Fibroblast of skin of right biceps (primary cell): ENCODE measurements at places on chromosomes 13 and 19.
A peak's percentile ranks its signal among the peaks of the same experiment; 100 is the strongest.

DNA sequence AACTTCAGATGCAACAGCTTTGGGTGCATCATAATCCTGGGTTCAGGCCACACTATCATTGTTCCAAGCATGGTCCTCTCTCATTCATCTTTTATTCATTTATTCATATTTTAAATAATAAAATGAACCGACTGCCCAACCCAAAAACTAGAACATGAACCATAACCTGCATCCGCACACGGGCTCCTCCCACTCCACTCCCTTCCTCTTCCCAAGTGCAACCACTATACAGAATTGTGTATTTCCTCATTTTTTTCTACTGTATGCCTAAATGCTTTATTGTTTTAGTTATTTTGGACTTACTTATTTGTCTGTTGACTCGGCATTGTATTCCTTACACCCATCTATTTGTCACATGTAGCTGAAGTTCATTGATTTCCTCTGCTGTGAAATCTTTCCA, 30.7 kb upstream of the POMP start:
- no peak for DNase-seq

DNA sequence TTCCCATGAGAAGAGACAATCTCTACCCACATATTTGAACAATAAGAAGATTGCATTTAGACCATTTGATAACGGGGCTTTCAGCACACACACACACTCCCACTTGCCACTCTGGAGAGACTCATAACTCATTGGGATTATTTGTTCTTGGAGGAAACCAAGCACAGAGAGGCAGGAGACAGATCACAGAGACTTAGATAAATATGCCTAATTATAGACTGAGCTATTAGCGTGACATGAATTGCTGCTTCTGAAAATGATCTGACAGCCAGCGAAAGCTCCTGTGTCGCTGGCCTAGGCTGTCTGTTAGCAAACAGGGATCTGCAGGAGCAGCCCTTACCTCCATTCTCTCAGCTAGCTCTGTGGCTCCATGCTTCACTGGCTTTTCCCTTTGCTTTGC, 111.4 kb downstream of the CCNA1 start:
- DNase-seq: no peak

DNA sequence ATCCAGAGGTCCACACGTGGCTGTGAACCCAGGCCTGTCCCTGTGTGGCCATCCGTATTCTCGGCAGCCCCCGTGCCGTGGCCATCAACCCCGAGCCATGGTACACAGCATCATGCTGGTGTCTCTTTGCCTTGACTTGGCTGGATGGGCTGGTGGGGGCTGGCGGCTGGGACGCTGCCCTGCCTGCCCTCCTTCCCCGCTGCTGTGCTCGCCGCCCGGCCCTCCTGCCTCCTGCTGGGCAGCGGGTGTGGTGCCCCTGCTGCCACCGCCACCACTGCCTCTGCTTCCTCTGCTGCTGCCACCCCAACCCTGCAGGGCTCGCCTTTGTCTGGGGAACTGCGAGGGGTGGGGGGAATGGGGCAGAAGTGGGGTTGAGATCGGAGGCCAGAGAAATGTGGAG, 19.7 kb upstream of the EHD2 start:
- DNase-seq: no peak

DNA sequence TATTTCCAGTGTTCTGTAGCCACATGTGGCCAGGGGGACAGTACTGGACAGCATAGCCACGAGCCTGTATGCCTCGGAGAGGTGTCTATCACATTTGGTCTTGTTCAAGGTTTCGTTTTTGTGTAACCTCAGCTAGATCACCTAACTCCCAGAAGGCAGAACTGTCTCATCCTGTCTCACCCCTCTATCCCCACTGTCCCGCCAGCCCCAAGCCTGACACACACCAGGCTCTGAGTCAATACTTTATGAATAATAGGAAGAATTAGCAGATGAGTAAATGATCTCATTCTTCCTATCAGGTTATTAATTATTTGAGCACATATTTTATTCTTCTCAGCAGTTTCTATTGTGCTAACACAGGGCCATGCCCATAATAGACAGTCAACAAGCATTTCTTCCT, 132.2 kb downstream of the NUFIP1 start:
- peak; percentile 20 for DNase-seq

- no peak for DNase-seq
These were observed 105.7 kb upstream of the SOX1 start for GRCh38 chr13:111961236-111961635.

GRCh38 chr19:50794074-50794875, 4.1 kb downstream of the ACP4 start:
- DNase-seq: peak; percentile 33

DNA sequence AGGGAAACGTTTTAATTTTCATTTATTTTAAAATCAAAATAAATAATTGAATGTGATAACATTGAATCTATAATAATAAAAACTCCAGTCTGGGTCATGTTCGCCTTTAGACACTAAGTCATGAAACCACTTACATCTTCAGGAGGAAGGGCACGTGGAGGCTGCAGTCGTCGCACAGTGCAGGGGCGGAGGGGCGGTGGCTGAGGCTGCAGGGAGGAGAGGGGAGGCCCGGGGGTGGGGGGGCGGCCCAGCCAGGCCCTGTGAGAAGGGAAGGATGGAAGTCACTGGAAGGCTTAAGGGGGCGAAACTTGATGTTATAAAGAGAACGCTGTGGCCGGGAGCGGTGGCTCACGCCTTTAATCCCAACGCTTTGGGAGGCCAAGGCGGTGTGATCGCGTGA, 14.9 kb upstream of the LATS2 start:
- no peak for DNase-seq

- no peak for DNase-seq
These were observed 256.4 kb upstream of the SOX21 start for GRCh38 chr13:94968757-94969086.

- DNase-seq: no peak
These were observed at the start of gene LACC1 for GRCh38 chr13:43879755-43880181. Gene LACC1, plus strand, starts transcription at chr13:43879904. Its CDS starts 1,082 bp downstream, at chr13:43880986.

GRCh38 chr13:28568286-28568685, 73.4 kb upstream of the FLT1 start:
- no peak for DNase-seq

GRCh38 chr19:53824134-53824611, at the start of gene NLRP12:
Gene NLRP12, minus strand, starts transcription at chr19:53824314. Its CDS starts 140 bp downstream, at chr19:53824174.
- DNase-seq: no peak

- no peak for DNase-seq
These were observed 36.6 kb downstream of the MUC16 start for GRCh38 chr19:8973501-8974091.

DNA sequence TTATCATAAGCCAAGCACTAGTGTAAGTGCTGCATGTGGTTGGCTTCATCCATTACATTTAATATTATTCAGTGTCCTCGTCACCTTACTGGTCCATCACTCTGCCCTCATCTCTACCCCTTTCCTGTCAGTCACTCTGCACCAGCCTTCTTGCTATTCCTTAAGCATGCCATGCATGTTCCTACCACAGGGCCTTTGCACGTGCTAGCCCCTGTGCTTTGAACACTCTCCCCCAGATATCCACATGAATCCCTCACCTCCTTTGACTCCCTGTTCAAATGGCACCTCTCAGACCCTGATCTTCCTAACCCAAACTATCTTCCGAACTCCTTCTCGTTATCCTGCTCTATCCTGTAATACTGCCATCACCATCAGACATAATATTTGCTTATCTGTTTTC, 3.2 kb upstream of the RELB start:
- no peak for DNase-seq

GRCh38 chr13:110485604-110486003, 75.9 kb downstream of the RAB20 start:
- DNase-seq: peak; percentile 69

DNA sequence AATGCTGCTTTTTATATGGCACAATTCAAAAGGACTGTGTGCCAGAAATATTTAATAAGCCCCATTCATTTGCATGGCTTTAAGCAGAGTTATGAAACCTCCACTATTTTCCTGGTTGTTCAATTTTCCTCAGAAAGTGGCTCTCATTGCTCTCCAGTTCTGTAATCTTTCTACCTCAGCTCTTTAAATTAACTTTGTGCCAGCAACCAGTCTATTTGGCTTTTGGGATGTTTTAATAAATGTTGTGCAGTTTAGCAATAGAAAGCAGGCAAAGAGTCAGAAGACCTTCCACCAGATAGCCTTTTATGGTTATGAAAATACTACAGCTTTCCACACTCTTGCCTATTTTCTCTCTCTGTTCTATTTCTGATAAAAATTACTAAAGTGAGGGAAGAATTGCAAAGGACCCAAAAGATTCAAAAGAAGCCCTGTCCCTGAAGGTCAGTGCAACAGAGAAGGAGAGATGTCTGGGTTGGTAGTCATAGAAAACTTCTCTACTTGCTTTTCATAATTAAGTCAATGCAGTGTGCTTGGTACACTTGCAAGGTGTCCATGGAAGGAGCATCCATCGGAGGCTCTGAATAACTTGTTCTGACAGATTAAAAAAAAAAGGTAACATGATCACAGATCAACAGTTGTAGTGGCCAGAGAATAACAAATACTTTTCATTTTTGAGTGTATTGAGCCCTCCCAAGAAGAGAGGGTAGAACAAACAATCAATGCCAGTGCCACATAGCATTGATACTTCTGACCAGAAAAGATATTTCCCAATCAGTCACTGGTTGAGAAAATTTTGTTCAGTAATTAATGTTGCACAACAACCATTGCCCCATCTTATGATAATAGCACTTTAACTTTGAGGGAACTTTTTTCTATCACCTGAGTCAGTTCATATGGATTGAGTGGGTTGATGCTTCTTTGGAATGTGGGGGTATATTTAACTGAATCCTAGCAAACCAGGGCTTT, 48.4 kb upstream of the SPRY2 start:
- DNase-seq: no peak

DNA sequence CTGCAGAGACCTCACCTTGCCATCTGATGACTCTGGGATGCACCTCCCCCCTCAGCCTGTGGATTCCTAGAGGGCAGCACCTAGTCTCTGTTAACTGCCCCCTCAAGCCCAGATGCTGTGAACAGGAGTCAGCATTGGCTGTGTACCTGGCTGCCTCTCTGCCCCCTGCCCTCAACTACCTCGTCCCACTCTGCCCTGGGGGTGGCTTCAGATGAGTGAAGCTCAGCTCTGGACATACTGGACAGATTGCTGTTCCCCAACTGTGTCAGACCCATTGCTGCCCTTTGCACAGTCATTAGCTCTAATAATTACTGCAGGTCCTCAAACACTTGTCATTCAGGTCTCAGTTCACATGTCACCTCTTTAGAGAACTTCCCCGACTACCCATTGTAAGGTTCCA, 182.1 kb upstream of the TSHZ3 start:
- DNase-seq: no peak

GRCh38 chr13:21289475-21289874, 113.0 kb downstream of the MRPL57 start:
- no peak for DNase-seq

DNA sequence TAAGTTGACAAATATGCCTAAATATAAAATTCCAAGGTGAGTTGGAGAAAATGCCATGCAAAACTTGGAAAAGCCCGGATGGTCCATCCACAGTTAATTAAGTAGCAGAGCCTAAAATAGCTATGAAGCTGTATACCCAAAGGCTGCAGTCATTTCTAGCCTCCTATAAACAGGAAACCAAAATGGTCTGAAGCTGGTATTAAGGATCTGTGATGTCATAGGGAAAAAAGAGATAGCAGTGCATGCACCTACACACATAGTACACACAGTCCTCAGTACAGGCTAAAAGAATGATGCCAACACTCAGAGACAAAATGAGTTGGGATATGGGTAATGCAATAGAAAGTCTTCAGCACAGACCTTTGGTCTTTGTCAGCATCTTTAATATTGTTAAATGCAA, 736.9 kb downstream of the EFNB2 start:
- DNase-seq: no peak

- DNase-seq: no peak
These were observed 16.7 kb downstream of the MYBPC2 start for GRCh38 chr19:50449236-50449899.

DNA sequence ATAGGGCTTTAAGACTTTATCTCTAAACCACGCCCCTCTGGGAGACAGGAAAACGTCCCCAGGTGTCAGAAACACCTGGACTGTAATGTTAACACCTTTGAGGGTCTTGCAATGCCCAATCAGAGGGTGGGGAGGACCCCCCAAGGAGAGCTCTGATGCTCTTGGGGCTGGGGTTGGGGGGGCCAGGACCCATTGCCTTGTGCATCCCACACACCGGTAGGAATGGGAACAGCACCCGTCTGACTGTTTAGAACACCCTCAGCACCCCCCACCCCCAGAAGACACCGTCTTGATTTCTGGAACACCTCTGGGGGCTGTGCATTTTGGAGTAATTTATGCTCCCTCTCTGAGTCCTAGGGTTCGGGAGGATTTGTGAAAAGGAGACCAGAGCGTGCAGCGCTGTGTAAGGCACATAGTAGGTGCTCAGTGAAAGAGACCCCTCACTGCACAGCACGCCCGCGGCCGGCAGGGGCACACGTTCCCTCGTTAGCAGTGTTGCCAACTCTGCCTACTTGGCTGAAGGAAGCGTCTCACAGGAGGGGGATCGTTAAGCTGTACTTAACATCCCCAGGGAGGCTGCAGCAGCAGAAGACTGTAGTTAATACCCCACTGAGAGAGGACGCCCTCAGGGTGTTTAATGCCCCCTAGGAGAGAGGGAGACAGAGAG, 2.8 kb upstream of the ERFL start:
- no peak for DNase-seq

DNA sequence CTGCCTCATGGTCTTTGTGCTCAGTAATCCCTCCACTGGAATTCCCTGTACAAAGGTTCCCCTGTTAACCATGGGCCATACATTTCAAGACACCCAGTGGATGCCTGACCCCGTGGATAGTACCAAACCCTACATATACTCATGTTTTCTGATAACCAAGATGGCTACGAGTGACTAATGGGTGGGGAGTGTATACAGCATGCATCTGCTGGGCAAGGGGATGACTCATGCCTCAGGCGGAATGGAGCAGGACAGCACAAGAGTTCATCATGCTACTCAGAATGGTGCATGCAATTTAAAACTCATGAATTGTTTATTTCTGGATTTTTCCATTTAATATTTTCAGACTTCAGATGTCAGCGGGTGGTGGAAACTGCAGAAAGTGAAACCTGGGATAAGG, 13.3 kb upstream of the FGF9 start:
- DNase-seq: peak; percentile 56

- DNase-seq: no peak
These were observed 17.1 kb downstream of the NWD1 start for GRCh38 chr19:16736709-16737108.

DNA sequence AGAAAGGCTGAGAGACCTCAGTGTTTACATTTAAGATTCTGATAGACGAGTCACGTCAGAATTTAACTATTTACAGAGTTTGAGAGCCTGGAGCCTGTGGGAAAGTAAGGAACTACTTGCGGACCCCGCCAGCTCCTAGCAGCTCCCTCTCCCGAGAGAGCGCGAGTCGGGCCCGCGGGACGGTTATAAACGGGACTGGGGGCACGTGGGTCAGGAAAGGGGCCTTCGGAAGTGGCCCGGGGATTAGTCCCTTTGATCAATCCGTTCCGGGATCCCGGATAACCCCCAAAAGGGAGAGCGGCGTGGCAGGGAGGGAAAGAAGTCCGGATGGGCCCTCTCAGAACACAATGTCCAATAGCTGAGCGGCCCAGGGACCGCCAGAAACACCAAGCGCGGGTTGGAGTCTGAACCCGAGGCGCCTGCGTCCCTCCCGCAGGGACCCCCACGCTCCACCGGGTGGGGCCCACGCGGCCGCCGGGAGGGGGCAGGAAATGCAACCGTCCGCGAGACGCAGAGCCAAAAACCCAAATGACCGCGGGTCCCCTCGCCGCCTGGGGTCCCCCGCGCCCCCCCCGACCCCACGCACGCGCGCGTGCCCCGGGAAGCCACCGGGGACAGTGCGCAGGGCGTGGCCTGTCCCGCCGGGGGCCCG, 3.6 kb downstream of the ZIC5 start:
- DNase-seq: no peak

GRCh38 chr13:27601803-27602202, 18.5 kb downstream of the LNX2 start:
- no peak for DNase-seq
